Eye (tissue), 1 donor: ENCODE measurements at places on chromosomes 4 and X.
A peak's percentile ranks its signal among the peaks of the same experiment; 100 is the strongest.

GRCh38 chr4:41514766-41515481 lies 23.0 kb upstream of the LIMCH1 start:
- DNase-seq: no peak

GRCh38 chr4:125482822-125483221 lies 168.1 kb downstream of the FAT4 start:
- no peak for DNase-seq

DNA sequence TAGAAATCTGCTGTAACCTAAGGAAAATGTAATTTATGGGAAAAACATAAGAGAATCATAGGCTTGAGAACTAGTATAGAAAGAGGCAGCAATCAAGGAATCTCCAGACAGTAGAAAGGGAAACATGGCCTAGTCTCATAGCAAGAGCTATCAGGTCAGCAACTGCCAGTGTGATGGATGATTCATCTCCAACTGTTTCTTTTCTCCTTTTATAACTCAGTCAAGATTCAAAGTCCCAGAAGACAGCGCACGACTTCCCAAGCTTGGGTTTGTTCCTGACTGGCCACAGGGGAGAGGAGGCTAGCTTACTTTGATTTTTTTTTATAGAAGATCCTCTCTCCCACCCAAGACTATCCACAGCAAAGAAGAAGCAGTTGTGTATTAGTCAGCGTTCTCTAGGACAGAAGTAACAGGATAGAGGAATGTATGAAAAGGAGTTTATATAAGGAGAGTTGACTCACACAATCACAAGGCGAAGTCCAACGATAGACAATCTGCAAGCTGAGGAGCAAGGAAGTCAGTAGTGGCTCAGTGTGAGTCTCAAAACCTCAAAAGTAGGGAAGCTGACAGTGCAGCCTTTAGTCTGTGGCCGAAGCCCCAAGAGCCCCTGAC lies 181.5 kb downstream of the GC start:
- no peak for DNase-seq

DNA sequence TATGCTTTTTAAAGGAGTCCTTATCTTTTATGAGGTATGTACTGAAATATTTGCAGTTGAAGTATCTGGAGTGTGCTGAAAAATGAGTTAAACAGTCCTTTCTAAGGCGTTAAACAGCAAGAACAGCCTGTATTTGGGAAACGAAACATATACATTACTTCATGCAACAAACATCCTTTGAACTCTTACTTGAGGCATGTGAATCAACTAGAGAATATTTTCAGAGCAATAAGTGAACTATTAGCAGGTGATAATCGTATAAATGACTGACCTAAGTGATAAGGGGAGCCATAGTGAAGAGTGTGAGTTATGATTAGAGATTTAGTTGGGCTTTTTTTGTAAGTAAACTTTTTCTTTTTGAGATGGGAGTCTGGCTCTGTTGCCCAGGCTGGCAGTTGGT lies 45.9 kb upstream of the RHOH start:
- no peak for DNase-seq

DNA sequence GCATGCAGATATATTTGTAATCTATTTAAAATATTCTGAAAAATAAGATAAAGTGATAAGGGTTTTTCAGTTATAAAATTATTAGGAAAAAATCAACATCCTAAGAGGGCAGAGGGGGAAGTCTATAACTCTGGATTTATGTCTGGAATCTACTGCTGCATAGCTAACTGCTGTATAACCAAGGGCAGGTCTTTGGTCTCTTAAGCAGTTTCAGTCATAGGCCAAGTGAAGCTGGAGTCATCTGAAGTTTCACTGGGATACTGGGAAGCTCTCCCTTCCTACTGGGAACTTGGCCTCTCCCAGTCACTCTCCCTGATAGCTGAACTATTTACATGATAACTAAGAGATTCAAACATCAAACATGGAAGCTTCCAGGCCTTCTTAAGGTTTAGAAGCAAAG lies 1409.9 kb upstream of the PCDH7 start:
- no peak for DNase-seq

- peak; percentile 35 for DNase-seq
Observed at GRCh38 chr4:124940387-124940786, 227.9 kb upstream of the ANKRD50 start.

GRCh38 chr4:110372485-110372884 lies 103.5 kb upstream of the ENPEP start:
- DNase-seq: no peak

GRCh38 chrX:81120258-81120935 lies 81.3 kb downstream of the HMGN5 start:
- DNase-seq: peak; percentile 31

DNA sequence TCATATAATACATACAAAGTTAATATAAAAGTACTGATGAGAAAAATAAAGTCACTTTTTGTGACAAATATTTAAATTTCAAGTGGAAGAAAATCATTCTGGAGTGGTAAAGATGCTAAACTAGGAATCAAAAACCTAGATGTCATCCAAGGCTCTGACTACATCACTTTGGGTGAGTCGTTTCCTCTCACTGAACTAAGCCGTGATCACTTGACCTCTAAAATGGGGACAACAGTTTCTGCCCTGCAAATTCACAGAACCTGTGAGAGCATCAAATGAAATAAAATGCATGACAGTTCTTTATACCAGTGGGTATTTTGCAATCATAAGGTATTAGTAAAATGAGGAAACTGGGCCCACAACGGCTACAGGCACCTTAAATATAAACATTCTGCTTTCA lies 63.8 kb downstream of the PRDM5 start:
- DNase-seq: no peak

- no peak for DNase-seq
Observed at GRCh38 chr4:47891928-47892327, 22.5 kb downstream of the NFXL1 start.

DNA sequence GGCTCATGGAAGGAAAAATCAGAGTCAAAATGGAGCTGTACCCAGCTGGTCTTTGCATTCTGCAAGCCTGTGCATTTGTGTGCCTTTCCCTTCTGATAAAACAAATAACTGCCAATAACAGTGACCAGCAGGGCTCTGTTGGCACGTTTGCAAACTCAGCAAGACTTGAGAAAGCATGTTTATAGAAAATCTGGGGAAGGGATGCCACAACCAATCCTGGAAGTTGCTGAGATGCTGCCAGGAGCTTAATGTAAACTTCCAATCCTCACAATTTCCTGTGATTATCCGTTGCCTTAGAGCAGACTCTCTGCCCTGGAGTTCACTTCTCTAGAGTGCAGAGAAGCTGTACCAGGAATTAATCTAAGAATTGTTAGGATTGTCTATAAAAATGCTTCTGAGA lies 6.9 kb upstream of the ANXA3 start:
- no peak for DNase-seq

DNA sequence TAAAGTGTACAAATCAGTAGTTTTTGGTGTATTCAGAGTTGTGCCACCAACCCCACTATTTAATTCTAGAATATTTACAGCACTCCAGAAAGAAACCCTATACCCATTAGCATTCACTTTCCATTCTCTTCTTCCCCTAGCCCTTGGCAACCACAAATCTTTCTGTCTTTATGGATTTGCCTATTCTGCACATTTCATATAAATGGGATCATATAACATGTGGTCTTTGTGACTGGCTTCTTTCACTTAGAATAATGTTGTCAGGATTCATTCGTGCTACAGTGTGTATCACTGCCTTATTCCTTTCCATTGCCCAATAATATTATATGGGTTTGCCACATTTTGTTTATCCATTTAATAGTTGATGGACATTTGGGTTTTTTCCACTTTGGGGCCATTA lies 32.2 kb downstream of the SGMS2 start:
- DNase-seq: no peak

GRCh38 chr4:25313201-25313895 lies 774 bp downstream of the ZCCHC4 start:
- no peak for DNase-seq

GRCh38 chr4:102869569-102870197 lies 891 bp downstream of the CISD2 start:
- no peak for DNase-seq
